EL (cell line): ENCODE measurements at places on chromosomes 2 and 18.

DNA sequence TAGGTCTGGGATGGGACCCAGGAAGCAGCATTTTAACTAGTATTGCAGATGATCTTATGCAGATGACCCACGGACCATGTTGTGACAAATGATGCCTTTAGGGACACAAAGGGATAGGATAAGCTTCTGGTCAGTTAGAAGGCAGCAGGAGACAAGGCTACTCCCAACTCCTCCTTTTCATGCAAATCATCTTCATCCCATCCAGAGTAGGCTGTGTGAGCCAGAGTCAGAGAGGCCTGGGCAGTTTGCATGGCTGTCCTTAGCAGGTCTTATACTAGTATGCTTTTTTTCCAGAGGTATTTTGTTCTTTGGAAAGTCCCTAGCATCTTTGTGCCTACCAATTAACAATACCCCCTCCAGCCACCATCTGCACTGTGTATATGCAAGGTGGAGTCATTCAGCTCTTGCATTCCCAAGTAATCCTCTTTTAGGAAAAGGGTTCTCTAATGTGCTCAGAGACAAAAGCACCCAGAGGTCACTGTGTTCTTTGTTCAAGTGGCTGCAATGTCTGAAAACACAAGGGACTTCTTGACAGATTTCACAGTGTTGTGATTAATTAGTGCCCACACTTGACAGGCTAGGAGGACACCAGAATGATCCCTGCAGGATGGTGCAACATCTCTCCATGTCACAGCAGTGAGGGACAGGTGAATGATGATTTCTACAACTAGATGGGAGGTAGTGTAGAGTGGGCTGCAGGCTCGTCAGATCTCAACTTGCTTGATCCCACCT is 225.8 kb downstream of the NCKAP5 start:
- no peak for DNase-seq

DNA sequence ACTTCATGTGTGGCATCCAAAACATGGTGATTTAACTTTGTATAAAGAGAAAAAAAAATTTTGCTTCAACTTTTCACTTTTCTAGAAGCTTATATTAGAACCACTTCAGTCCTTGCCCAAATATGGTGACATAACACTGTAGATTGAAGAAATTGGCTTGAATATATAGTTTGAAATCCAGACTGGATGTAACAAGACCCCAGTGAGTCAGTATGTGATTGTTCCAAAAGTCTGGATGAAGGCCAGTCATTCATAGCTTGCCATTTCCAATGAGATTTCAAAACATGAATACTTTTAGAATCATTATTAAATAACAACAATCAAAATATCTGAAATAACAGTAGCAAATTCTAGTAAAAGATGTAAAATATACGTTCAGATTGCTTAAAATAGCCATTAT is 104.8 kb upstream of the FN1 start:
- DNase-seq, result peak; percentile 61

DNA sequence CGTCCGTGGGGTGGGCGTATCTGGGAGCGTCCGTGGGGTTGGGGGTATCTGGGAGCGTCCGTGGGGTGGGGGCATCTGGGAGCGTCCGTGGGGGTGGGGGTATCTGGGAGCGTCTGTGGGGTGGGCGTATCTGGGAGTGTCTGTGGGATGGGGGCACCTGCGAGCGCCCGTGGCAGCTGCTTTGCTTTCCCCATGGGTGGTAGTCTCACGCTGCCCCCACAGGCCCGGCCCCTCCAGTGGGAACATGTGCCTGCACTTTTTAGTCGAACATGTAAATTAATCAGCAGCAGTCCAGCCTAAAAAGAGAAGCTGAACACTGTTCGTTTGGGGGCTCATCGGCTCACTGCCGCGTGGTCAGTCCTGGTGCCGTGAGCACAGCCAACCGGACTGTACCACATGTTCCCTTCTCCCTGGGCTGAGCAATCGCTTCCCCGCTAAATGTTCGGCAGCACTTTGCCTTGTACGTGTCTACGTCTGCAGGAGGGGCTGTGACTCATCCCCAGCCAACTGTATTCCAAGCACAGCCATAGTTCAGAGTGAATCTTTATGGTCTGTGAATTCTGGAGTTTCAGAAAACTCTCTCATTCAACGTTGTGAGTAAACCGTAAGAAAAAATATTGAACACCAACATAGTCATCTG is 271.5 kb downstream of the AGAP1 start:
- peak; percentile 52 for DNase-seq

GRCh38 chr18:11149441-11150270 is at the start of gene PIEZO2:
TSS of gene PIEZO2 (minus strand) at chr18:11149569. CDS start at chr18:11148588, 981 bp downstream.
- peak; percentile 79 for DNase-seq

DNA sequence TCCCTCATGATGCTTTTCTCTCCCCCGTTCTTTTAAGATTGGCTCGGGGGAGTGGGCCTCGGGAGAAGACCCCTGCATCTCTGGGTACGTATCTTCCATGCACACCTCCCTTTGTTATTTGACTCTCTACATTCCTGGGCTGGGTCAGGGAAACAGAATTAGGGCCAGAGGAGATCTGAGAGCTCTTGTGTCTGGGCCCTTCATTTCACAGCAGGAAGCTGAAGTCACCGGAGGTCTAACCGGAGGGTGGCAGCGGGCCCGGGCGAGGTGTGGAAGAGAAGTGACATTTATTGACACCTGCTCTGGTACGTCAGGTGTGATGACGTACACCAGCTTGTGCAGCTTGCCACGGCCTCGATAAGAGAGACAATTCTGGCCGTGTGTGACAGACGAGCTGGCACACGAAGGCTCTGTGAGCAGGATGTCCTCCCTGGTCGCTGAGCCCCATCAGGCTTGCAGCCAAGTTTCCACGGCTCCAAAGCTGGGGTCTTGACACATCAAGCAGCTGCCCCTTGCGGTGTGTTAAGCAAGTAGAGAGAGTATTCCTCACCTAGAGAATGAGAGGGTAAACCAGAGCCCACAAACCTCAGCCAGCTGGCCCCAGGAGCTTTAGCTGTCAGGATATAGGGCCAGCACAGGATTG is 30.4 kb downstream of the TOGARAM2 start:
- no peak for DNase-seq

DNA sequence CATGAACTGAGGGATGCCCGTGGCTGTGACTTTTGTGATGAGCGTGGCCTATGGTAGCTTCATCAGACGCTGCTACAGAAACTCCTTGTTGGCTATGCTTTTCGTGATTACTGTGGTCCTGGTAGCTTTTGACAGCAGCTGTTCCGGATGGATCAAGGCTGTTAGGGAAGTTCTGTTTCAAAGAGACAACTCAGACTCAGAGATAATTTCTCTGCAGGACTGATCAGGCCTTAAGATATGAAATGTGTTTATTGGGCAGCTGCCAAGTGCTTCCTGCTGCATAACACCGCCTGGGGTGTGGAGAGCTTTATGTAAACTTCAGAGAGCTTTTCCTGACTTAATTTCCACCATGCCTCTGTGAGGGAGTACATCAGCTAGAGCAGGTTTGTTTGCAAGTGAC is 243.8 kb downstream of the TSN start:
- DNase-seq, result peak; percentile 40

- DNase-seq, result no peak
Observed at GRCh38 chr2:239303711-239304532, 96.9 kb downstream of the HDAC4 start.

DNA sequence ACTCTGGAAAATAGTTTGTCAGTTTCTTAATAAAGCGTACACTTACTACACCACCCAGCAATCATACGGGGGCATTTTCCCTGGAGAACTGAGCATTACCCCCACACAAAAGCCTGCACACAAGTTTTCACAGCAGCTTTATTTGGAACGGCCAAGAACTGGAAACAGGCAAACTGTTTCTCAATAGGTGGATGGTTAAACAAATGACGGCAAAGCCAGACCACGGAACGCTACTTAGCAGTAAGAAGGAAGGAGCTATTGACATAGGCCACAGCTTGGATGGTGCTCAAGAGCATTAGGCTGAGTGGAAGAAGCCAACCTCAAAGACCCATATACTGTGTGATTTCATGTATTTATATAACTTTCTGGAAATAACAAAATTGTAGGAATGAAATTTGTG is 9.0 kb downstream of the MALL start:
- DNase-seq, result no peak

DNA sequence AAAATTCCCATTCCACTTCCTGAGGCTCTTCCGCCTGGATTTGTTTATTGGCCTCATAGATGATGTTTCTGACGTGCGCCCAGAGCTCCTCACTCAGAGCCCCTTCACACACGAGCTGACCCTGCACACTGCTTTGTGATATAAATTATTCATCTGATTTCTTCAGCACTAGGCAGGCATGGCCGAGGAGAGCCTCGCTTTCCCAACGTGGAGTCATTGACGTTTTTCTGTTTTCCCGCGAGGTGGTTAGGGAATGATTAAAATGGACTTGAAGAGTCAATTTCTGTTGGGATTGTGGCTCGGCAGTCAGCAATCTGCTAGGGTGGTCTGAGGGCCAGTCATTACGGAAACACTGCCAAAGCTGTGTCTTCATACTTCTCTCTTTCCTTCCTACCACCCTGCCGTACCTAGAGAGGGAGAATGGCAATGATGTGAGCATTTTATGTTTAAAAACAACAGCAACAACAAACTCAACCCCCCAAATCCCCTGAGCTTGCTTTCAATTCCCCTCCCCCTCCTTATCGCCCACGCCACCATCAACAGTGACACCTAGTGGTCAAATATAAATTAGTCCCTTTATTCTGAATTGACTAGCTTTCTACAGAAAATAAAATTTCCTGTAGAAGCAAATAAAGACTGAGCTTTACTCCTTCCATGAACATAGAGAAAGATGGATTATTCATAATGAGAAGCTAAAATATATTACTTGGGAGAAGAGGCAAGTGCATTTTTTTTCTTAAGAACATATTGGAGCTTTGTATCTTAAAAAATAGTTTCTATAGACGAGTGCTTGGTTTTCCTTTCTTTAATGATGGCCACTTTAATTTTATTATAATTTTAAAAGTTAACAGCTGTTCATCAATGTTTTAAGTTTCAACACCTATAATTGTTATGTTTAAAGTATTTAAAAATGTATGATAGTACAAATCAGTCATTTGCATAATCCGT is 285.1 kb downstream of the MTX2 start:
- peak; percentile 60 for DNase-seq

- peak; percentile 42 for DNase-seq
Observed at GRCh38 chr2:180722551-180723239, 257.7 kb upstream of the UBE2E3 start.

DNA sequence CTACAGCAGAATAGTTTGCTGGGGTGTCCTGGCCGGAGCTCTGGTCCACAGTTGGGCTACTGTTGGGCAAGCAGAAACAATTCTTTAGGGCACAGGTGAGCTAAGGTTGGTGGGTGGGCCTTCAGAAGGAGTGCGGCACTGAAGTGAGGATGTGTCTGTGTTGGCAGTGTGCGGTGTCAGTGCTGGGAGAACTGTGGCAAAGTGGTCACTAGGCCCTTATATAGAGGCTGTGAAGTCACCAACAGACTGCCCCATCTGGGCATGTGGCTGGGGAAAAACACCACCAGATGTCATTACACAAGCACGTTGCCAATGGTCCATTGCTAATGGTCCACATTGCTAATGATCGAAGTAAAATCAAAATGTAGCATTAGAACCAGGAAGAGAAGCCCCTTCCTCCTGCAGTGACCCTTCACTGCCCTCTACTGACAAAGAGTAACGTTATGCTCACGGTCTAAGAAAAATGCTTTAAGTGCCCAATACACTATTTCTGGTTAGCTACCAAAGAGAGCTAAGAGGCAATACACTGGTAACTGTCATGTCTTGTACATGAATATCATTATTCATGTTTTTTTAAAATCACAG is 21.3 kb downstream of the SCN1A start:
- no peak for DNase-seq

DNA sequence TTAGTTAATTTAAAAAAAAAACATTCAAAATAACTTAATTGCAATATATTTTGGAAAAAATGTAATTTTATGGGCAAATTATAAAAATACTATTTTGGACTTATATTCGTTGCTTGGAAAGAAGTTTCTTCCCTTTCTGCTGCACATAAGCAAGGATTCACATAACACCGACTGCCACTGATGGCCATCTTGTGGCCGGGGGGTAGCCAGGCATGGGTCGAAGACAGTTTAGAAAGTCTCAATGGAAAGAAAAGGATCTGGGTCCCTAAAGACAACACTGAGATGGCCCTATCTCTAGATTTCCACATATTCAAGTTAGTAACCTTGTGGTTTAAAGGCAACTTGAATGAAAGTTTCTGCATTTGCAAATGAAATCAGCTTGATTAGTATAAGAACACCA is 318.6 kb downstream of the AKAIN1 start:
- no peak for DNase-seq

DNA sequence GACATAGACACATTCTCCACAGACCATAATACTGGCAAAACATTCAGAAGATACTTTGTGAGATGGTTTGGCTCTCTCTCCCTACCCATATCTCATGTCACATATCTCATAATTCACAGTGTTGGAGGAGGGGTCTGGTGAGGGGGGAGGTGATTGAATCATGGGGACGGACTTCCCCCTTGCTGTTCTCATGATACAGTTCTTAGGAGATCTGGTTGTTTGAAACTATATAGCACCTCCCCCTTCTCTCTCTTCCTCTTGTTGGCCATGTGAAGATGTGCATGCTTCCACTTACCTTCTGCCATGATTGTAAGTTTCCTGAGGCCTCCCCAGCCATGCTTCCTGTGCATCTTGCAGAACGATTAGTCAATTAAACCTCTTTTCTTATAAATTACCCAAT is 61.1 kb downstream of the HK2 start:
- DNase-seq, result no peak

DNA sequence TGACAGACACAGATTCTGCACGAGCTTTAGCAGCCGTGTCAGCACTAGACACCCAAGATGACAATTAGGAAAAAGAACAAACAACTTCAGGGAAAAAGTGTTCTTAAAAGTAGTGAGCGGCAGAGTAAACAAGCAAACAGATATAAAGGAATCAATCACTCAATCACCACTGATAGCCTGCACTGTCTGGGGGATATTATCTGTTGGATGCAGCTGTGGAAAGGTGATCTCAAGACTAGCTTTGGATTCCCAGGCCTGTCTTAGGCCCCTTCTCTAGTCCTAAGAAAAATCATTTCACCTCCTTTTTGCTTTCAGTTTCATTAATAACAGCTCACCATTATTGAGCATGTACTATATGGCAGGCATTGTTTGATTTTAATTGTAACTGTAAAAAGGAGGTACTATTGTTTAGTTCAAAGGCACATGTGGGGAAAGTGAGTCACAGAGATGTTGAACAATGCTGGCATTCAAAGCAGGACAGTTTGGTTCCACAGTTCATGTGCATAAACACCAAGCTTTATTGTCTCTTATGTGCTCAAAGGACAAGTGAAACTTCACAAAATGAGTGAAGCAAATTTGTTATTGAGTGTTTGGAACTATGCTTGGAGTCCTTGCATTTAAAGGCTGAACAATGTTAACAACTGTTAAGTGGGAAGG is 147.3 kb upstream of the TCF4 start:
- DNase-seq, result no peak

GRCh38 chr18:79483971-79484491 is 88.3 kb downstream of the NFATC1 start:
- no peak for DNase-seq

GRCh38 chr2:239173301-239173700 is 227.5 kb downstream of the HDAC4 start:
- no peak for DNase-seq

DNA sequence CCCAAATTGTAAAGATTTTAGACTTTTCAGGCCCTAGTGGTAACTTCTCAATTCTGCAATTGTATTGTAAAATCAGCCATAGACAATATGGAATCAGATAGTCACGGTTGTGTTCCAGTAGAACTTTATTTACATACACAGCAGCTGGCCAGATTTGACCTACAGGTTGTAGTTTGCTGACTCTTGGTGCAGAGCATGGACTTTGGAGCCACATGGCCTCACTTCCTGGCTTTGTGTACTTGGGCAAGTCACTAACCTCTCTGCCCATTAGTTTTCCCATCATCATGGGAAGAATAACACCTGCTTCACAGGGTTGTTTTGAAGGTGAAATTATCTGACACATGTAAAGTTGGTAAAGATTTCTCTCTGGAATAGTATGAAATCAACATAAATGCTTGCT is 147.6 kb downstream of the TMEM200C start:
- DNase-seq, result no peak
